Right lobe of liver (tissue), 6 donors: ENCODE measurements at places on chromosomes 6 and 20. TPM values are rescaled to one million over a fixed set of nuclear protein-coding genes. Genes with fewer than 3 reads are reported as not detected.

PTK6 gene
- total RNA-seq: 0.95 TPM

HUS1B gene
- 0.34 TPM for total RNA-seq

CTCFL gene
- 0.09 TPM for total RNA-seq

BCLAF1 gene
- 49.0 TPM for total RNA-seq

MAP7 gene
- total RNA-seq: 17.7 TPM

DNA sequence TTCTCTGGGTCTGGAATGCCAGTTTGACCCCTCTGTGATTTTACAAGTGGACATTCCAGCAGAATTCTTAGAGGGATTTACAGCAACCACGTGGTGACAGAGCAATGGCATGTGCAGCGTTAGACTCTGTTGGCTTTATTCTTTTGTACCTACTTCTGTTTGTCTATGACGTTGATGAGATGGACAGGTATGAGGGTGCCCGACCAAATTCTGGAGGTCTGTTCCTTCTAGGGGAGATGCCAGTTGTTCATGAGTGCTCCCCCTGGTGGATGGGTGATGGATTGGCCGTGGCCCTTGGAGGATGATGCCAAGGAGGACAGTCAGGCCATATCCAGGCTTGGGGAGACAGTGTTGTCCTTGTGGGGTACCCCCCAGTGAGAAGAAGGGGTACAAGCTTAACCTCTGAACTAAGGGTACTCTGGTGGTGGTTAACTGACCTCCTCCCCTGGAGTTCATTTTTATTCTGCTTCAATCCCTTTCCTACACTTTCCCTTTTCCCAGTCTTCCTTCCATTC is 198.6 kb downstream of the DTNBP1 start:
- H3K27ac ChIP-seq: no peak overlapping the region
- H3K27me3 ChIP-seq: no peaks in the 10 kb centered on the region
- no peaks in the 10 kb centered on the region for H3K36me3 ChIP-seq
- peak; percentile 60 for DNase-seq

- peaks cover 57% of the 10 kb centered on the region for H3K27me3 ChIP-seq
- H3K36me3 ChIP-seq: no peaks in the 10 kb centered on the region
- H3K27ac ChIP-seq: no peak overlapping the region
- no peaks in the 10 kb centered on the region for H3K4me1 ChIP-seq
- H3K4me3 ChIP-seq: no peak overlapping the region
- DNase-seq: no peak
Measured at GRCh38 chr6:98827295-98828159, 6.8 kb upstream of the POU3F2 start.

DNA sequence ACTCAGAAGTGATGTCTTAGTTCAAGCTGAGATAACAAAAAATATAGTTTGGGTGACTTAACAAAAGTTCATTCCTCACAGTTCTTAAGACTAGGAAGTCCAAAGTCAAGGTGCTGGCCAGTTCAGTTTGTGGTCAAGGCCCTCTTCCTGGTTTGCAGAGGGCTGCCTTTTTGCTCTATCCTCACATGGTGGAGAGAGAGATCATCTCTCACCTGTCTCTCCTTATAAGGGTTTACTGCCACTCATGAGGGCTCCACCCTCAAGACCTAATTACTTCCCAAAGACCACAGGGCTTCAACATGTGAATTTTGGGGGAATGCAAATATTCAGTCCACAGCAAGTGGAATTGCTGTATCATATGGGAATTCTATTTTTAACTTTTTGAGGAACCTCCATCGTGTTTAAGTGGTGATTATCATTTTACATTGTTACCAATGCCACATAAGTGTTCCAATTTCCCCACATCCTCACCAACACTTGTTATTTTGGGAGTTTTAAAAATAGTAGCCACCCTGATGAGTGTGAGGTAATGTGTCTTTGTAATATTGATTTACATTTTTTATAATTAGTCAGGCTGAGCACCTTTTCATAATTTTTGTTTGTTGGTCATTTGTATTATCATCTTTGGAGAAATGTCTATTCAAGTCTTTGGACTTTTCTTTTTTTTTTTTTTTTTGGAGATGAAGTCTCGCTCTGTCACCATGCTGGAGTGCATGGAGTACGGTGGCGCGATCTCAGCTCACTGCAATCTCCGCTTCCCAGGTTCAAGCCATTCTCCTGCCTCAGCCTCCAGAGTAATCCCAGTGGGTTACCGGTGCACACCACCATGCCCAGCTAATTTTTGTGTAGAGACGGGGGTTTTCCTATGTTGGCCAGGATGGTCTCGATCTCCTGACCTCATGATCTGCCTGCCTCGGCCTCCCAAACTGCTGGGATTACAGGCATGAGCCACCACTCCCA is 112.2 kb downstream of the SESN1 start:
- H3K4me3 ChIP-seq: no peak overlapping the region
- no peak for DNase-seq
- H3K27ac ChIP-seq: no peak overlapping the region
- no peaks in the 10 kb centered on the region for H3K27me3 ChIP-seq
- no peaks in the 10 kb centered on the region for H3K36me3 ChIP-seq

GRCh38 chr20:58309591-58310290 is at the start of gene RAB22A:
Gene RAB22A (plus strand): TSS chr20:58309715. CDS start chr20:58309977, 262 bp downstream.
- H3K4me1 ChIP-seq: peaks cover 8% of the 10 kb centered on the region
- H3K36me3 ChIP-seq: no peaks in the 10 kb centered on the region
- DNase-seq: peak; percentile 90
- H3K4me3 ChIP-seq: peak within 1 kb of the TSS; percentile 77
- H3K27me3 ChIP-seq: no peaks in the 10 kb centered on the region

DNA sequence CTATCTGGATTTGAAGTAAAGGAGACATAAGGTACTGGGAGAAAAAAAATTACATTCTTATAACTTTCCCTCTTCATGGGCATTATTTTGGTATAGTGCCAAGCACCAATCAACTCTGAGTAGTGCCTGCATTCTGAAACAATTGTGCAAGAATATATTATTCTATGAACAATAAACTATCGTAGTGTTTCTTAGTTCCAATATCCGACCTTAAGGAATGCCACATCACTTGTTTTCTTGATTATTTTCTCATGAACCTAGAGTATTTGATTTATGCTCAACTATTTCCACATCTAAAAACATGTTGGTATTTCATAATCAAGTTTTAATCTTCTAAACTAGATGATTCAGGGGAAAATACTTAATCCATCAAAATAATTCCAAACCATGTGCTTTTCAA is 294.4 kb upstream of the TBX18 start:
- no peak overlapping the region for H3K4me3 ChIP-seq
- H3K4me1 ChIP-seq: no peaks in the 10 kb centered on the region
- no peak overlapping the region for H3K27ac ChIP-seq
- no peak for DNase-seq
- H3K36me3 ChIP-seq: no peaks in the 10 kb centered on the region

DNA sequence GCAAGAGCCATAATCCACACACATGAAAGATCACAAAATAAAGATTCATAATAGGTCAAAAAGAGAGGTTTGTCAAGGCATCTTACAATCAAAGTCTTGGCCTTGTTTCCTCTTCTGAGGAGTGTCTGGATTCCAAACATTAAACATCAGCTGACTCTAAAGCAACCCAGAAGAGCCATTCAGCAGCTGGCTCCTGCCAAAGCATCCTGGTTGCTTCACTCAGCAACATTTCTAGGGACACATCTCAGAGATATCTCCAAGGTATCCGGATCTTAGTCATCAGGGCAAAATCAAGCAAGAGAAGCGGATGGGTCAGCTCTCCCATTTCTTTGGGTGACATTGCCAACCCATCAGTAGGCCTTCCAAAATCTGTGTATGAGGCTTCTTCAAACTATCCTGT is 139.6 kb downstream of the KIF6 start:
- H3K27me3 ChIP-seq: no peaks in the 10 kb centered on the region
- no peak overlapping the region for H3K27ac ChIP-seq
- H3K36me3 ChIP-seq: no peaks in the 10 kb centered on the region
- H3K4me3 ChIP-seq: no peak overlapping the region
- DNase-seq: no peak
- H3K4me1 ChIP-seq: no peaks in the 10 kb centered on the region

- no peak for DNase-seq
- H3K27ac ChIP-seq: no peak overlapping the region
- no peaks in the 10 kb centered on the region for H3K36me3 ChIP-seq
Measured at GRCh38 chr6:157329829-157330228, 6.5 kb upstream of the TMEM242 start.

GRCh38 chr6:159532155-159532554 is 160.9 kb downstream of the SOD2 start:
- H3K4me1 ChIP-seq: no peaks in the 10 kb centered on the region
- no peak for DNase-seq
- no peak overlapping the region for H3K27ac ChIP-seq
- H3K27me3 ChIP-seq: no peaks in the 10 kb centered on the region
- no peaks in the 10 kb centered on the region for H3K36me3 ChIP-seq

GRCh38 chr6:32659856-32660595 is 6.4 kb downstream of the HLA-DQB1 start:
- no peaks in the 10 kb centered on the region for H3K36me3 ChIP-seq
- H3K4me1 ChIP-seq: no peaks in the 10 kb centered on the region
- no peaks in the 10 kb centered on the region for H3K27me3 ChIP-seq

- H3K4me3 ChIP-seq: no peak overlapping the region
- no peaks in the 10 kb centered on the region for H3K4me1 ChIP-seq
- H3K36me3 ChIP-seq: no peaks in the 10 kb centered on the region
- peak; percentile 54 for DNase-seq
Measured at GRCh38 chr6:3739311-3739897, 12.1 kb downstream of the PXDC1 start.

GRCh38 chr6:55388211-55388610 is 60.9 kb downstream of the GFRAL start:
- H3K27me3 ChIP-seq: no peaks in the 10 kb centered on the region
- no peaks in the 10 kb centered on the region for H3K4me1 ChIP-seq
- DNase-seq: no peak
- no peak overlapping the region for H3K27ac ChIP-seq
- H3K4me3 ChIP-seq: no peak overlapping the region
- no peaks in the 10 kb centered on the region for H3K36me3 ChIP-seq

GRCh38 chr6:148460876-148461646 is 118.4 kb downstream of the SASH1 start:
- peaks cover 14% of the 10 kb centered on the region for H3K4me1 ChIP-seq
- H3K36me3 ChIP-seq: no peaks in the 10 kb centered on the region
- no peaks in the 10 kb centered on the region for H3K27me3 ChIP-seq
- no peak for DNase-seq

- H3K4me1 ChIP-seq: peaks cover 24% of the 10 kb centered on the region
- no peaks in the 10 kb centered on the region for H3K27me3 ChIP-seq
- peak overlapping the region; percentile 64 for H3K4me3 ChIP-seq
- peak; percentile 87 for DNase-seq
Measured at GRCh38 chr6:117483004-117483644, 650 bp downstream of the DCBLD1 start.

- DNase-seq: no peak
- H3K36me3 ChIP-seq: no peaks in the 10 kb centered on the region
- H3K4me3 ChIP-seq: no peak overlapping the region
- H3K4me1 ChIP-seq: no peaks in the 10 kb centered on the region
Measured at GRCh38 chr6:85867595-85867994, 224.9 kb upstream of the SYNCRIP start.

DNA sequence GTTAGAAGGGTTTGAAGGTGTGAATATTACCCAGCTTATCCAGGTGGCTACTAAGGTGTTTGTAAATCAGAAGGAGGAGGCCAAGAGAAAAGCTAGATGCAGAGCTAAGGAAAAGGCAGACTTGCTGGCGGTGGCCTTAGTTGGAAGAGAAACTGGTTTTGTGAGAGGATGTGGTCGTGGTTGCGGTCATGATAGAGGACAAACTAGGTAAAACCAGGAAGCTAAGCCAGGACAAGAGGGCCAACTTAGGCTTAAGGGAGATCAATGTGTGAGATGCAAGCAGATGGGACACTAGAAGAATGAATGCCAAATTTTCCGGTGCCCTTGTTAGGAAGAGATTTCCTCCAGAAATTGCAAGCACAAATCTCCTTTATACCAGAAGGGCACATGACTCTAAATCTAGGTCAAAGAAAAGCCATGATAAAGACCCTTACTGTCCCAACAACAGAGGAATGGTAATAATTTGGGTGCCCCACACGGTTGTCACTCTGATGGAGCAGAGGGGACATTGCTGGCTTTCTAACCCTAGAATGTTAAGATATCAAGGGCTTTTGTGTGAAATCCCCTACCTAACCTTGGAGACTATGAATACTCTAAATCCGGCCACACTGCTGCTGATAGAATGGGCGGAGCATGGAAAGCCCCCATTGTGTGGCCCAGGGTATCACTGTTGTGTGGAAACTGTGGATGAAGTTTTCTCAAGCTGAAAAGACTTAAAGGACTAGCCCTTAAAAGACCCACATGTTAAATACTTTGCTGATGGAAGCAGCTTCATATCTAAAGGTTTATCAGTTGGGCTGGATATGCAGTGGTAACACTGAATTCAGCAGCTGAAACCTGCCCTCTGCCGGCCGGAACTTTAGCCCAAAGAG is 7.8 kb downstream of the IL22RA2 start:
- no peaks in the 10 kb centered on the region for H3K36me3 ChIP-seq
- H3K27me3 ChIP-seq: no peaks in the 10 kb centered on the region
- no peak overlapping the region for H3K4me3 ChIP-seq

GRCh38 chr6:165799391-165800153 is 136.5 kb upstream of the PDE10A start:
- no peak overlapping the region for H3K27ac ChIP-seq
- no peaks in the 10 kb centered on the region for H3K36me3 ChIP-seq
- H3K27me3 ChIP-seq: no peaks in the 10 kb centered on the region
- no peak for DNase-seq
- no peak overlapping the region for H3K4me3 ChIP-seq
- no peaks in the 10 kb centered on the region for H3K4me1 ChIP-seq
